Ureter (tissue), 1 donor: ENCODE measurements at places on chromosomes 4 and X. TPM values are rescaled to one million over a fixed set of nuclear protein-coding genes. Genes with fewer than 3 reads are reported as not detected.

DNA sequence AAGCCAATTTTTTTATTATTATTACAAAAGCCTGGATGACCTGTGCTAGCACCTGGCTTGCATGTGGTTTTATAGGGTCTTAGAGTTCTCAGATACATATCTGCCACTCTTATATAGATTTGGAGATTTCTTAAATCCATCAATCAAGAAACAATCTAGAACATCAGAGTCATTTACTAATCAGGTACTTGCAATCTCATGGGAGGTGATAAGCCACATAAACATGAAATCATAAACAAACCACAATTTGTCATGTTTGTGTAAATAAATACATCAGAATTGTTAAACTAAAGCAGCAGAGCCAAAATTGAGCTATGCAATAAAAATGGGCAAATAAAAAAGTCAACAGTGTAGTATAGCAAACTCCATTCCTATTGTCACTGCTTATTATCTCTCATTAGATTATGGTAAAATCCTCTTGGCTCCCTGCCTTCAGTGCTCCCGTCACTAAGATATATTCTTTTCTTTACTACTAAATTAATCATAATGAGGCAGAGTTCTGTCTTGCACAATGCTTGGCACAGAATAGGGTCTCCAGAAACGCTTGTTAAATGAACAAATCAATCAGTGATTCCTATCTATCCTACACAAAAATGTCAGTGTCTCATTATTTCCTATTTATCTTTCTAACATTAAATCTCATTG lies 108.7 kb upstream of the TTC29 start:
- no peak for DNase-seq

Gene DGKK
- not detected for total RNA-seq

Gene CXCL5
- total RNA-seq = not detected

GRCh38 chr4:105197777-105198176 lies 51.1 kb downstream of the TET2 start:
- DNase-seq = no peak

DNA sequence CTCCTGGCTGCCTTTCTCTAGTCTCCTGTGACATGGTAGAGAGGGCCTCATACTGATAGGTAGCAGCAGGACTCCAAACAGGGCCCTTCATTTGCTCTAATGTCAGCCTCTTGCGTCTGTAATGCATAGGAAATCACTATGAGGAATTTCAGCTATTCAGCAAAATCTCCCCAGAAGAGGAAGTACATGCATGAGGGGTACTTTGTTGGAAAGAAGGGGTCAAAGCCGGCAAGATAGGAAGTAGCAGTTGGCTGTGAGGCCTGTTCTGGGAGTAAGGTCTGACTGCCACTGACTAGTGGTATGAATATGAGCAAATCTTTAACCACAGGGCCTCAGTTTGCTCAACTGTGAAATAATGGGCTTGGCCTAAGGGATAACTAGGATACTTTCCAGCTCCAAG lies 283.2 kb downstream of the ARHGAP10 start:
- no peak for DNase-seq

Gene RHOH
- total RNA-seq = 7.7 TPM

Gene ZMAT1
- 23.1 TPM for total RNA-seq

Gene CTAG1B
- not detected for total RNA-seq

DNA sequence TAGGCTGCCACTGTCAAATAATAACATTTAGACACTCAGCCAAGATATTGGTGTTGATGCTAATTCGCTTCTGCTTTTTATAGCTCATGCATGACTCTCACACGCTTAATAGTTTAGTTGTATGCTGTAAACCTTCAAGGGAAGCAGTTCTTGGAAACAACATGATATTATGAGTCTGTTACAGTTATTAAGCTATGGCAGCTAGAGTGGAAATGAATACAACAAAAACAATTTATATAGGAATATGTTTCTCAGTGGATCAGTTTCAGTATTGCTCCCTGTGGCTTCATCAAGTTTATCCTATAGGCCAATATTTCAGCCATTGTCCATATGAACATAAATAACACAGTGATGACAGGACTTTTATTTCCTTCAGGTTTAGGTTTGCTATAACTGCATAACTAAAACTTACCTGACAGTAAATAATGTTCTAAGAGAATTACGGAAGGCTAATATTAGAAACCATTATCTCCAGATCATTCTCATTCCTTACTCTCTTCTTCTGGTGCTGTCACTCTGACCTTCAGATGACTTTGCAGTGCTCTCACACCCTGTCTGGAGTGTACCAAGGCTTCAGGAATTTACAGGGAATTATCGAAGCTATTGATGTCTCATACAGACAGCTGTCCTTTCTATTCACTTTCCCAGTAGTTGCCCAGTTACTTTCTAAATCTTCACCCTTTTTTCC lies 555.0 kb downstream of the ANKRD50 start:
- no peak for DNase-seq
